ENCODE measurements at places on chromosomes 7 and 10.

DNA sequence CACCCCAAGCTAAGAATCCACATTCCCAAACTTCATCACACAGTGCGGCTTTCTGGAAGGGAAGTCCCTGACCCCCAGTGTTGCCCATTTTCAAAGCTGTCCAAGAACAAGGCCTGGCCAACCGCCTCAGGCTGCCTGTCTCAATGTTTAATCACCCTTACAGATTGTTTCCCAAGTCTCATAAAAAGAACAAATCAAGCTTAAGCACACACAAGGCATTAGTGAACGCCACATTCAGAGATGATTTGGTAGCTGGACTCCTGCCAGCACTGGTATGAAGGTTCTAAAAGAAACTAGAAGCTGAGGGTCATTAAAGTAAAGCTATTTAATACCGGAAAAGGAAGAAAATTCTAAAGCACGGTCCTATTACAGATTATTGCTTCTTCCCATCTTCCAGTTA, 35.6 kb downstream of the C10orf90 start:
- DNase-seq = no peak

DNA sequence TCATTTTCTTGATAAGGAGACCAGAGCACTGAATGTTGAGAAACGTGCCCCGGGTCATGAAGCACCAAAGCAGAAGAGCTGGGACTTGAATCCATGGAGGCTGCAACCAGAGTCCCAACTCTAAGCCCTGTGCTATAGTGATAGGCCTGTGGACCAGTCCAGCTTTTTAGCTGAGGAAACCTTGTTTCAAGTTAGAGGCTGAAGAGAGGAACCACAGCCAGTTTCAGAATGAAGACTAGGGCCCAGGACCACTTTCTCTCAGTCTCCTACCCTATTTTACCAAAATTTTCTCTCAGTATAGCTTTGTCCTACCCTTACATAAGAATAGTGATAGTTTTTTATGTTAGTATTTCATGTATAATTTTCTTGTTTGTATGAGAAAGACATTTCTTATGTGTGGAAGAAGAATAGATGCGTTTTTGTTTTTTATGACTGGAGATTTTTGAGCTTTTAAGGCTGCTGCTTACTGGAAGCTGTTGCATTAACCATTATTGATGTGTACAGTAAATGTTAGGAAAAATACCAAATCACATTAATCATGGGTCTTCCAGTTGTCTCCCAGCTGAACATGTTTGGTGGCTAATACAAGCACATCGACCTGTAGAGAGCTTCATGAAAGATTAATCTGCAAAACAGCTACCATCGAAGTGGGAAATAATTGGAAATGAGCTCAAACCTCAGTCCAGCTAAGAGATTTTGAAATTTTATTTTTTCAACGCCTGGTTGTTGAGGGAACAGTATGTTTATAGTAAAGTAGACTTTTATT, 45.0 kb upstream of the CSTF2T start:
- DNase-seq = no peak

DNA sequence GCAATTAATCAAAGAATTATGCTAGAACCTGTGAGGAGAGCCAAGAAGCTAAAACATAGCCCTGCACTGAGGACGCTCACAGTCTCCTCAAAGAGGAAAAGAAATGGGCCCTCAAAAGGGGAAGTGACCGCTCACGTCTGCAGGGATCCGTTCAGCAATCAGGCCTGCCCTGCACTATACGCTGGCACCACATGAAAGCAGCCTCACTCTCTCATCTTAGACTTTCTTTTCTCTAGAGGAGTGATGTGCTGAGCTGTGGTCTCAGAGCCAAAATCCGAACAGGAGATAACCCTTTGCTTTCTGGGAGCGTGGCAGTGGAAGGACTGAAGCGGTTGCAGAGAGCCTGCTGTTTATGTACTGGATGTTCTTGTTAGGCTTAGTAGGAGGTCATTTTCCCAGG, 6.3 kb upstream of the IL2RA start:
- peak; percentile 54 for DNase-seq

GRCh38 chr7:128385988-128386925, 23.5 kb downstream of the IMPDH1 start:
- DNase-seq = no peak

DNA sequence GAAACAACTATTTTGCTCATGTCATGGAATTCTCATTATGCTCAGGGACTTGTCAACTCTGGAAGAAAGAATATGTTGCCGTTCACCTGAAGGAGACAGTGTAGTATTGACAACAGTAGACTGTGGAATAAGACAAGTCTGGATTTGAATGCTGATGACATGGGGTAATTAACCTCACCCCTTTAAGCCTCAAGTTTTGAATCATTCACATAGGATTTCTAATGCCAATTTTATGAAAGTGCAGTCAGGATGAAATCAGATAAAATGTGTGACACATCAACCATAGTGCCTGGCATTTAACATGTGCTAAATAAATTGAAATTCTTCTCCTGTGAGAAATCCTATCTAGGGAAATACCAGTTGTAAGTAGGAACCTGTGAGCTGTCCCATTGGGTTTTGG, 305.8 kb downstream of the KIF20B start:
- no peak for DNase-seq
